Effector CD8-positive, alpha-beta T cell (primary cell): ENCODE measurements at places on chromosomes 2 and 18.
A peak's percentile ranks its signal among the peaks of the same experiment; 100 is the strongest.

DNA sequence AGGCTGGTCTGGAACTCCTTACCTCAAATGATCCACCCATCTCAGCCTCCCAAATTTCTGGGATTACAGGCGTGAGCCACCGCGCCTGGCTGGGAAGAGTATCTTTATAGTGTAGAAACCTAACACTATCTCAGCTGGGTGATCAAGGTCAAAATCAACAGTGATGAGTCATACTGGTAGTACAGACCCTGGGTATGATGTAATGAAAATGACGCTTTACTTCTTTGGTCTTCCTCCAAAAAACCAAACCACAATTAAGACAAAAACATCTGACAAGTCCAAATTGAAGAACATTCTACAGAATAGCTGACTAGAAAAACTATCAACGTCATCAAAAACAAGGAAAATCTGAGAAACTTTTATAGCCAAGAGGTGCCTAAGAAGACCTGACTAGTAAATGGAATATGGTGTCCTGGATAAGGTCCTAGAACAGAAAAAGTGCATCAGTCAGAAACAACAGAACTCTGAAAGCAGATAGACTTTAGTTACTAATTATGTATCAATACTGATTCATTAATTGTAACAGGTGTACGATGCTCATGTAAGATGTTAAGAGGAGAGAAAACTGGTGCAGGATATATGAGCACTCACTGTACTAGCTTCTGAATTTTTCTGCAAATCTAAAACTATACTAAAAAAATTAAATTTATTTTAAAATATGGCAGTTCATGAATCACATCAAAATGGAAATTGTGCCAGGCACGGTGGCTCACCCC is 25.4 kb downstream of the PDCL3 start:
- no peak for DNase-seq

DNA sequence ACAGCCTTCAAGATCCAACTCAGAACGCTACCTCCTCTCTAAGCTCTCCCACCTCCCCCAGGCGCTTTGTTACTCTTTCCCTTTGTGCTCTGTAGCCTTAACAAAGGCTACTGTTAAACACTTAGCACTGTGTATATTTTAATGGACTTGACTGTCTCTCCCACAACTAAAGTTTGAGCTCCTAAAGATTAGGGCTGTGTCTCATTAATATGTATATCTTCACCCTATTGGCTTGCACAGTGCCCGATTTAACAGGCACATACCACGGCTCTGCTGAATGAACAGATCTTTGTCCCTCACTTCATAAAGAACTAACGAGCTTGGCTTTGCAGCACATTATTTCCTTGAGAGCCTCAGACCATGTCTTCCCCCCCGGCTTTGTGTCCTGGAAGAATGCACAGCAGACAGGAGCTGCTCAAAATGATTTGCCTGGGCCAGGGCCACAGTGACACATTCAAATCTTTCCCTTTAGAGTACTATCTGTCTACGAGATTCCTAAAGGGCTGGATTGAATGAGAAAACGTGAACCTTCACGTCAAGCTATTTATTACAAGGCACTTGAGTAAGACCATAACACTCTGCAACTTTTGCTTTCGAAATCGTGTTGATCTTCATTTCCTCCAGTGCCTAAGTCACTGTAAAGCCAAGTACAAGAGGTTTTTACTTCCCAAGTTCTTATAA is 22.1 kb downstream of the ABHD3 start:
- no peak for DNase-seq

GRCh38 chr2:119483395-119483753 is 40.9 kb downstream of the SCTR start:
- no peak for DNase-seq

- DNase-seq = no peak
Observed at GRCh38 chr2:157319795-157320194, 5.8 kb downstream of the ERMN start.

GRCh38 chr18:13620206-13620672 is 106.1 kb downstream of the FAM210A start:
- no peak for DNase-seq

- DNase-seq = no peak
Observed at GRCh38 chr2:61181382-61182058, 19.5 kb downstream of the C2orf74 start.

- DNase-seq = no peak
Observed at GRCh38 chr2:169184074-169184473, 114.7 kb downstream of the DHRS9 start.

GRCh38 chr18:51038110-51038509 is 8.1 kb downstream of the SMAD4 start:
- DNase-seq = no peak

GRCh38 chr18:7658701-7659100 is 91.6 kb downstream of the PTPRM start:
- DNase-seq = no peak

- no peak for DNase-seq
Observed at GRCh38 chr2:47301277-47301618, 101.7 kb upstream of the MSH2 start.

DNA sequence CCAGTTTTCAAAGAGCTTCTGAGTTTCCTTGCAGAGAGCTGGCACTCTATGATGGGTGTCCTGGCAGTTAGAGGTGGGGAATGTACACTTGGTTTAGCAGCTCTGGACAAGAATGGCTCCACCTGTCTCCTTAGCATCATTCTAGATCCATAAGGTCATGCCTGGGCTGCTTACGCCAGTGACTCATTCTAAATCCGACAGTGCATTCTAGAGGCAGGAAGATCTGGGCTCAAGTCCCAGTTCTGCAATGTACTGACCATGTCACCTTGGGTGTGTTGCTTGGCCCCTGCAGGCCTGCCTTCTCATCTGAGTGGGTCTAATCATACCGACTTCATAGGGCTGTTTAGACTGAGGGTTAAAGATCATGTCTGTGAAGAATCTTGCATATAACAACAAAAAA is 46.5 kb downstream of the PTGR3 start:
- DNase-seq = no peak

GRCh38 chr2:129813404-129813803 is 166.1 kb upstream of the RAB6C start:
- DNase-seq = no peak

- no peak for DNase-seq
Observed at GRCh38 chr2:58923869-58924268, 682.7 kb upstream of the FANCL start.

DNA sequence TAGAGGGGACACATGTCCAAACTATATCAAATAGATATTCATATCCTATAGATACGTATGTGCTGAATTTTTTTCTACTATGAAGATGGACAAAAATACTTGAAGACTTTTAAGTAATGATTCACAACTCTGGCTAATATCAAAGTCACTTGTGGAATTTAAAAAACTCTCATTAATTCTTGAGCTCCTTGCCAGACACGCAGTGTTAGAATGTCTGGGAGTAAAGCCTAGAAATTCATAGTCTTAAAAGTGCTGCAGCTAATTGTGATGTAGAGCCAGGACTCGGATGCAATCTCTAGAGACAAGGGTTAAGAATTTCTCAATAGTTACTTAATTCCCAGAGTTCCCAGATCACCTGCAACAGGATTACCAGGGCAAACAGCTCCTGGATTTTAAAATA is 107.4 kb downstream of the ARL6IP6 start:
- DNase-seq = no peak

GRCh38 chr2:37541516-37541915 is 129.9 kb downstream of the CDC42EP3 start:
- no peak for DNase-seq

DNA sequence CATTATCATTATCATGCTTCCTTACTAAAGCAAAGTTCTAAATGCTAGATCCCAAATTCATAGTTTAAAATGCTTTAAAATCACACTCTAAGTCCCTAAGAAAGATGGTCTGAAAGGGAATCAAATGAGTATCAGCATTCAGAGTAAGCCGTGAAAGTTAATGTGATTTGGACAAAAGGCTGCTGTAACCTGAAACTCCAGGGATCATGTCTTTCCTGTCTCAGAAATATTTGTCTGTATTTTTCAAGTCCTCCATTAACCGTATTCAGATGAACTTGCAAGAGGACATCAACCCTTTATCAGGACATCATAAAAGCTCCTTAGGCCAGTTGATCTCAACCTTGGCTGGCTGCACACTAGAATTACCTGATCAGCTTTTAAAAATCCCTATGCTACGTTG is 324.3 kb upstream of the PKDCC start:
- DNase-seq = no peak

DNA sequence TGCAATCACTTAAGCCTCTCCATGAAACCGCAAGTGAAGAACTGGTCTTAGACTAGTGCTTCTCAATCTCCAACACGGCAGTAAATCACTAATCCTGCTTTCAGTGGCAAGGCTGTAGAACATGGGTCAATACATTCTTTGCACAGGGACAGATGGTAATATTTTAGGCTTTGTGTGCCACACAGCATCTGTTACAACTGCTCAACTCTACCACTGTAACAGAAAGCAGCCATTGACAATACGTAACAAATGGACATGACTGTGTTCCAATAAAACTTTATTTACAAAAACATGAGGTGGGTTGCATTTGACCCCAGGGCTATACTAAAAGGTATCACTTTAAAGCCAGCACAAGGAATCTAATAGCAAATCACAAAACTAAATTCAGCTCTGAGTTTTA is 51.1 kb downstream of the RNF152 start:
- DNase-seq = no peak

GRCh38 chr18:29104671-29105070 is 927.7 kb upstream of the CDH2 start:
- DNase-seq = no peak

DNA sequence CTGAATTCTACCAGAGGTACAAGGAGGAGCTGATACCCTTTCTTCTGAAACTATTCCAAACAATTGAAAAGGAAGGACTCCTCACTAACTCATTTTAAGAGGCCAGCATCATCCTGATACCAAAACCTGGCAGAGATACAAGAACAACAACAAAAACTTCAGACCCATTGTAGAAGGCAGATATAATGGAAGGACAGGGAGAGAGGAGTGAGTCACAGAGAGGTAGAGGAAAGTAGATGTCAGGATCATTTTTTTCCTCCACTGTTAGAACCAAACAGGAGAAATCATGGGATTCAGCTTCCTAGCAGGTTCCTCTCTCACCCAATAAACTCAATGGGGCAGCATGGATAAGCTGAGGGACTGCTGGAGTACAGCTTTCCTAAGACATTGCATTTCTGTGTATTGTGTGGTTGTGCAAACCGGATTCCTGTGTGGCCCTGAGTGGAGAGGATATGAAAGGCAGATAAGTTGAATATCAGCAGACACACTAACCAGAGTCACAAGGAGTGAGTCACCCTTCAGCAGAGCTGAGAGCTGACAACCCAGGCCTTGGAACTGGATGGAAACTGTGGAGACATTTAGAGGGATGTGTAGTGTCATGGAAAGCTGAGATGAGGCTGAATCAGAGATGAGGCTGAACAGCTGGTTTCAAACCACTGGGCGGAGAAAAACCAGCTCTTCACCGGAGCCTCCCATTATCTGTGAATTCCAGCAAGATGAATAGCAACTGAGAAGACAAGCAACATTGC is 60.9 kb upstream of the MMADHC start:
- no peak for DNase-seq

DNA sequence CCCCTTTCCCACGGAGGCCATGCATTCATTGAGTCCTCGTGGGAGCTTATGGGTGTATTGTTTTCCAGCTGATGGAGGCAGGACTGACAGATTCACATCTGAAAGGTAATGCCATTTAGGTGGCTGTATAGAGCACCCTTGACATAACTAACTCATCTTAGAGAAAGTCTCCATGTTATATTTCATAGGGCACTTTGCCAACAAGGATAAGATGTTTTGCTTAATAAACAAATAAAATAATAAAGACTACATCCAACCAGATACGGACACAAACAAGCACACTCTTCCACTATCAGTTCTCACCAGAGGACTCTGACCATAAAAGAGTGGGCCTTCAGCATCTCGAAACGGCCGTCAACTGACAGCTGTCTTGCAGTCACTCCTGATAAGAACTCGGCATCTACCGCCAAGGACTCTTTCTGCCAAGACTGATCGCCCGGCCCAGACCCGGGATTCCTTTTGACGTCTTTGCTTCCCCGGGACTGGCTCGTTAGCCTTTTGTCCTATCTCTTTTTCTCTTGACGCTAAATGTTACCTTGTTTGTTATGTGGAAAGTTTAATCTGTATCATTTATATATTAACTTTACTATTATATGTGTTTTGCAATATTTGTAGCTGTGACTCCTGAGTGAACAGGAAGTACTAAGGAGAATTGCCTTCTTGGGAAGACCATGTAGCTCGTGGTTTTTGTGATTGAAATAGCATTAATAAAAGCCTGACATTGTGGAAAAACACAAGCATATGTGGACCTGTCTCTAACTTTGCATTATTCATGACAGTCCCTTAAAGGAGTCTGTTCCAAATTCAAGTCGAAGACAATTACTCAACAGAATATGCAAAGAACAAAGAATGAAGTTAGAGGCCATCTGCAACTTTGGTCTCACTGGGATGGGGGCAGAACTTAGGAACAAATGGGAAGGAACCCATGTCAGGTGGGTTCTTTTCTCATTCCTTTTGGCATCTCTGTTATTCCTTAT is 195.1 kb downstream of the LPIN1 start:
- no peak for DNase-seq

- no peak for DNase-seq
Observed at GRCh38 chr2:132670496-132671150, 618 bp upstream of the LYPD1 start.

DNA sequence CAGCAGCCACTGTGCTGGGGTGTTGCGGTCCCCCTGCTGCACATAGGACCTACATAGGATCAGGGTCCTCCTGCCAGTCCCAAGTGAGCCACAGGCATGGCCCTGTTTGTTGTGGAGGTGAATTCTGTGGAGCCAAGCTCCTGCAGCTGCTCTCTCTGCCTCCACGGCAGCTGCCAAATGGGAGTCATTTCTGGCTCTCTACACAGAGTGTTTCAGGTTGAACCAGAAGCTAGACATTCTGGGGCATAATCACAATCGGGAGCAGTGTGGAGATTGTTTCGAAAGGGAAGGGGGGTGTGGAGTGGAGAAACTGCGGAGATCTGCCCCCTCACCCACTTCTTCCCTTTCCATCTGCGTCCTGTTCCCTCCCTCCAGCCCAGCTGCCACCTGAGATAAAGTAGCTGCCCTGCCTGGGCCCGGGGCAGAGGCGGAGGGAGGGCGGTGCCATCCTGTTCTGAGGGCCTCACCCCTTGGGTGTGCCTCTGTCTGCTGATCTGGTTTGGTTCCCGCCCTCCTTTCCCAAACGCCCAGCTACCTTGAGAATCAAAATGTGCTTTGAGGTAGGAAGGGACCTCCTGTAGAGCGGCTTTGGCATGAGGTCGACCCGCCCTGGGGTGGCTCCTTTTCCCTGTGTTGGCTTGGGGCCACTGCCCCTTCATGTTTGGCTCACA is 139.4 kb downstream of the WDSUB1 start:
- DNase-seq = no peak

GRCh38 chr2:241857572-241858121 is 1.0 kb downstream of the PDCD1 start:
- no peak for DNase-seq

GRCh38 chr2:64766841-64767669 is 113.3 kb upstream of the SERTAD2 start:
- no peak for DNase-seq

GRCh38 chr18:70507970-70508369 is 219.1 kb downstream of the SOCS6 start:
- no peak for DNase-seq

- no peak for DNase-seq
Observed at GRCh38 chr2:131152074-131152473, 46.9 kb downstream of the PLEKHB2 start.

GRCh38 chr18:76620321-76621170 is 125.5 kb upstream of the ZNF516 start:
- DNase-seq = peak; percentile 1
